ENCODE measurements at places on chromosomes 13 and 19.

DNA sequence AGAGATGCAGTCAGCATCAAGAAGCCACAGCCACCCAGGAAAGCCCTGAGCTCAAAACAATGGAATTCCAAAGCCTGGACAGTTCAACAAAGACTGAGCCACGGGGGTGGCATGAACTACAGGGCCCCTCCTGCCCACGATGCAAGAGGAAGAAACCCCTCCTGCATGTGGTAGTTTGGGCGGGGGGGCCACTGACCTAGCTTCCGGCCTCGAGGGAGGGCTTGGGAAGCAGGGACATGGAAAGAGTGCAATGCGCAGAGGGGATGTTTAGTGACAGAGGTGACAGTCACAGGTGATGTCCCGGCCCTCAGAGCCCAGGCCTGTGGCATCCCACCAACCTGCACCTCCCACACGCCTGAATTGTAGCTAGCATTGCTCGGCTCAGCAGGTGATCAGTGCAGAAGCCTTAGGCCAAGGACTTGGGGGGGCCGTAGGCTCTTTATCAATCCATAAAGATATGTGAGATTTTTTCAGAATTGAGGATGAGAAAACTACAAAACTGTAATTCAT is 318.8 kb downstream of the TEX29 start:
- no peak for DNase-seq

DNA sequence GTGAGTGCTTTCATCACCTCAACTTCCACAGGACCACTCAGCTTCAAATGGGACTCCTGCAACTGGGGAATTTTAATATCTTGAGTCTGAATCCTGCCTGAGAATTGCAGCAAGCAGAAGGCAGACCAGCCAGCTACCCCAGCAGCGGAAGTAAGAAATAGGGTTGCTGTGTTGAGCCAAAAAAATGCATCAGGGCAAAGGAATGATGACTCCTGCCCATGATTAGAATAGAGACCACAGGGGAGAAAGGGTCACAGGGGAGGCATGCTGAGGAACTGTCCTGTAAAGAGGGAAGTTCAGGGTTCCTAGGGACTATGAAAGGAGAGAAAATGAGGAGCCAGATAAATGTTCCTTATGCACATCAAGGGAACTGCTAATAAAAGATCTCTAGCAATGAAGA is 370.2 kb downstream of the KCTD12 start:
- no peak for DNase-seq

DNA sequence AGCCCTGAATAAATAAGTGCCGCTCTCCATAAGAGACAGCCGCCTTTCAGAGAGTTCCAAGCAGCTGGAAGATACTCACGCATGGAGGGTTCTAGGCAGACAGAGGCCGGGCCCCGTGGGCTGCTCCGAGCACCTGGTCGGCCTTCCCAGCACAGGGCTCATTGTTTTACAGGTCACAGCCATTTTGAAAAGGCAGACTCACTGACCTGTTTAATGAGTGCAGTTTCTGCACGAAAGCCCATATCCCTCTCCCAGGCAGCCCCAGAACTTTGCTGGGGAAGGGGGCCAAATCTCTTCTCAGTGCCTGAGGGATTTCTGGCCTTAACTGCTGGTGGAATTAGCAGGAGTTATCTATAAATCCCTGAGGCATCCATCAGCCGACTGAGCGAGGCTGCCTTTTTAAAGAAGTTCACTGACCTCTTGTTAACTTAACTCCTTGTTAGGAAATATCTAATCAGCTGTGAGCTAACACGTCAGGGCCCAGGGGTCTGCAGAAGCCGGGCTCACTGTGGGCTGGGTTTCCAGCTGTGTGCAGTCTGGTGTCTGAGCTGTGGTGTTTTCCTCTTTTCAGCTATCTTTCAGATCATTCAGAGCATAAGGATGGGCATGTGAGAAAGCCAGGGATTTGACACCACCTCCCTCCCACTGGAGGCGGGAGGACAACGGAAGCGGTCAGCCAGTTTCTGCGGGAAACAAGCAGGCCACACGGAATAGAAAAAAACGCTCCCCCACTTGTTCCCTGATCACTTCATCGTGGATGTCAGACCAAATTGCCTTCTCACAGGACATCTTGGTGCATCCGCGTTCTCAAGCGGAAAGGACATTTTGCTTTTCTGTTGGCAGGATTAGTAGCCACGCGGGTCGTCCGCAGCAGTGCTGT is 23.3 kb downstream of the SERP2 start:
- no peak for DNase-seq

GRCh38 chr13:113087923-113088690 is 17.5 kb upstream of the F7 start:
- DNase-seq = no peak

GRCh38 chr19:36028313-36029041 is 4.2 kb downstream of the CLIP3 start:
- no peak for DNase-seq

GRCh38 chr13:25625414-25625813 is 253.6 kb downstream of the ATP8A2 start:
- DNase-seq = no peak
